ENCODE measurements at places on chromosomes 2 and 18. TPM values are rescaled to one million over a fixed set of nuclear protein-coding genes. Genes with fewer than 3 reads are reported as not detected.

DNA sequence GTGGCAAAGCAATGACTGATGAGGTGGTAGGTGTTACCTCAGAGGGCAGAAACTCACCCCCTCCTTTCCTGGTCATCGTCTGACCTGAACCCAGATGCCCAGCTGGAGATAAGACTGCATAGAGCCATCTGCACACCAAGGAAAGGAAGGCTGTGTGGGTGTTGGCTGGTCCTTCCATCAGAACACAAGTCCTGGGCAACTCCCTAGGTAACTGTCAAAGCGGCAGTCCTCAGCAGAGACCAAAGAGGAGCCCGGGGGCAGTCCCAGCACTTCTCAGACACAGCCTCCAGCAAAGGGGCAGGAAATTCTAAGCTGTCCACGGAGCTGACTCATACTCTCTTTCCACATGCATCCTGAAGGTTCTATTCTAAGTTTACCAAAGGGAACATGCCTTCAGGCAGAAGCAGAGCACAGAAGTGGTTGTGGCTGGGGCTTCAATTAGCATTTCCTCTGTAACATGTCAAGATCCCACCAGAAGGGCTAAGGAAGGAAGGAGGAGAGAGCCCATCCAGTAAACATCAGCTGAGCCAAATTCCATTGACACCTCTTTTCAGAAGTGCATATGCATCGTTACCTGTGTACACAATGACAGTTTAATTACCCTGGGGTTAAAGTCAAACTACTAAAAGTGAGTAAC is 54.7 kb downstream of the SPRED2 start:
- DNase-seq, result no peak

- no peak for DNase-seq
These were observed 989.7 kb upstream of the CRIM1 start for GRCh38 chr2:35365859-35366258.

ABCA12 gene
- total RNA-seq, result 0.03 TPM

CROCC2 gene
- total RNA-seq, result not detected

All from left ventricle myocardium inferior (tissue), 1 donor.